ENCODE measurements at places on chromosomes 12 and 14.

- DNase-seq, result peak; percentile 80
These were observed 26.6 kb upstream of the MDM1 start for GRCh38 chr12:68358532-68359485.

GRCh38 chr12:53961025-53961761, 6.5 kb downstream of the HOXC12 start:
- no peak for DNase-seq

GRCh38 chr14:68771631-68772030, 21.2 kb downstream of the ZFP36L1 start:
- DNase-seq, result no peak

DNA sequence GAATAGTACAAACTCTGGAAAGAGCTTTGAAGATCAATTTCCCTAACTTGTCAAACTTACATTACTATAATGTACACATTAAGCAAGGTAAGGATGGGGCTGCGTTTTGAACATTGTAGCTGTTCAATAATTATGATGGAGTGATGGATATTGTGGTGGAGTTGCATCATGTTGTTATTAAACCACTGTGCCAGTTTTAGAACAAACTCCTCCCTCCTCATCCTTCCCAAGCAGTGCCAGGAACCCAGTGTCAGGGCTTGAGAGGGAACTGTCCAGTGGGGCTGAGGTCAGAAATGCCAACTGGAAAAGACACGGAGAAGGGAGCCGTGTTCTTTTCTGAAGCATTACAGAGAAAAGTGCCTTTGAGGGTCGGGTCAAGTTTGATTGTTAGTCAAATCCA, 31.9 kb upstream of the PAPOLA start:
- no peak for DNase-seq

DNA sequence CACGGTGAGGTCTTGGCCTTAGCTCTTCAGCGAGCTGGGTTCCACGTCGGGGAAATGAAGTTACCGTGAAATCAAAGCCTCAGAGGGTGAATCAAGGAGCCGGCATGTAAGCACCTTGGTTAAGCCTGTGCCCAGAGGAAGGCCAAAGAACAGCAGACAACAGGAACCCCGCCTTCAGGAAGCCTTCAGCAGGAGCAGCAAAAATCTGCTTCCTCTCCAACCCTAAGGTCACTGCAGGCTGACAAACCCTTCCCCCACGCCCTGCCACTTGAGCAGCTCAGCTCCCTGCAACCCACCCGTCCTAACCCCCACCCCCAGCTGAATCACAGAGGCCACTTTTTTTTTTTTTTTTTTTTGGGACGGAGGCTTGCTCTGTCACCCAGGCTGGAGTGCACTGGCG, 72.9 kb upstream of the LTA4H start:
- DNase-seq, result peak; percentile 52

DNA sequence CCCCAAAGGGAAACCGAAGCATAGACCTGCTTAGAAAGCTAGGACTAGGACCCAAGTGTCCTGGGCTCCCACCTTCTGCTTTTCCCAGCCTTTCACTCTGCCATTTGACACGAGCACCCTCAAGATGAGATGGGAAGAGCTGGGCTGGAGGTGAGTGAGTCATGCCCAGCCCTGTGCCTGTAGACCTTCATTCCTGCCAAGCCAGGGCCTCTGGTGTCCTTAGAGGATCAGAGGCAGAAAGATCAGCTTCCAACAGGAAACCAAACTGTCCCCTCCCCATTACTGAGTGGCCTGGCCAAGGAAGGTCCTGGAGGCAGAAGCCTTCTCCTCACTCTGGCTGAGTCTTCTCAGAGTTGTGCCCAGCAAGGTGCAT, 3.5 kb downstream of the TMEM63C start:
- no peak for DNase-seq

DNA sequence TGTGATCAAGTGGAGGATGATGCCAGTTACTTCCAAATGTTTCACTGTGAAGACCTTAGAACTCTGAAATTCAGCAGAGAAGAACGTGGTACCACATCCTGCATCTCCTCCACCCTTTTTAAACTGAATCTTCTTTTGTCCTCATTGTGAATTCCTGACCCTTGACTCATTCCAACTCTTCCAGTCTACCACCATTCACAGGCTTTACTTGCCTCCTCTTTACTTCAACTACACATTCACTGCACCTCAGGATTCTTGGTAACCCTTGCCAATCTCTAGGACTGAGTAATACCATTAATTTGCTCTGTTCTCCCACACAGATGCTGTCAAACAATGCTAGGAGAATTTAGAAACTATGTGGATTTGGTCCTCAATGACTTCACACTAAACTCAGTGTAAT, 37.3 kb downstream of the PPP1R12A start:
- DNase-seq, result no peak

DNA sequence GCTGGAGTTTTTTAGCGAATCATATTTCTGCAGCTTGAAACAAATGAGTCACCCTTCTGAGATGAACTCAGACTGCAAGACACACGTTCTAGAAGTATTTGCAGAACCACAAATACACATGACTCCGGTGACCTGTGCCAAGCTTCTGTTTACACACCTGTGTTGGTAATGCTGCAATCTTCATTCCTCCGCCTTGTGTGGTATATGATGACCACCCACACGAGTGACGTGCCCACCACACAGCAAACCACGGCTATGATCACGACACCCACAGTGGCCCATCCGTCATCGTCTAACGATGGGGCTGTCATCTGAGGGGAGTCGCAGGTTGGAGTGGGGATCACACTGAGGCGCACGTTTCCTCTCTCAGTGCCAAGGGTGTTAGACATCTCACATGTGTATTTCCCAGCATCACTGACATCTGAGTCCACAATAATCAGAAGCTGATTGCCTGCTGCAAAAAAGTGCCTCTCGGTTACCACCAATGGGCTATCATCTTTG, 43.0 kb downstream of the LRIG3 start:
- no peak for DNase-seq

DNA sequence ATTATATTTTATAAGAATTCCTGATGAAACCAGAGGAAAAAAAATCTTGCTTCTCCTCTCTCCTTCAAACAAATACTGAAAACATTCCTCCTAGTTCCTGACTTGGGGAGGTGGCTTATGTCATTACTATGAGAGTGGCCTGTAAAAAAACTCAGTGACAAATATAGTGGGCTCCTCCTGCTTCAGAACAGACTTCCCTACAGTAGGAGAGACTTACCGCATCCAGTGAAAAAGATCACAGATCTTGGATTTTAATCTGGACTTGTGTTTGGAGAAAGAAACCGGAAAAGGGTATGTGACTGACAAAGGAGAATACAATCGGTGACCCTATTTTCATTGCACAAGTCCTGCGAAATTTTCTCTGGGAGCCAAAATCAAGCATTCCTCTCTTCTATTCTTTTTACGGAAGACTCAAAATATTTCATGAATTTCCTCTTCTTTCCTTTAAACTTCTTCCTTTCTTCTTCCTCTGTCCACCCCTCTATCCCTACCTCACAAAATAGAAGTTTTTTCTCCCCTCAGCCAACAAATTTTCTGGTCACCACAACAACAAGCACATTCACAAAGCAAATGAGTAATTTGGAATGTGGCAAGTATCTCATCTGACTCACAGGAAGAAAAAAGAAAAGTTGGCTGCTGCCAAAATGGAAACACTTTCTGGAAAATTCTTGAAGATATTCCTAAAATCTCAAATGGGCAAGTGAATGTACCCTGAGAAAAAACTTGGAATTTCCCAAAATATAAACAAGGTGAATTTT, 185.1 kb upstream of the CDKN3 start:
- DNase-seq, result no peak

DNA sequence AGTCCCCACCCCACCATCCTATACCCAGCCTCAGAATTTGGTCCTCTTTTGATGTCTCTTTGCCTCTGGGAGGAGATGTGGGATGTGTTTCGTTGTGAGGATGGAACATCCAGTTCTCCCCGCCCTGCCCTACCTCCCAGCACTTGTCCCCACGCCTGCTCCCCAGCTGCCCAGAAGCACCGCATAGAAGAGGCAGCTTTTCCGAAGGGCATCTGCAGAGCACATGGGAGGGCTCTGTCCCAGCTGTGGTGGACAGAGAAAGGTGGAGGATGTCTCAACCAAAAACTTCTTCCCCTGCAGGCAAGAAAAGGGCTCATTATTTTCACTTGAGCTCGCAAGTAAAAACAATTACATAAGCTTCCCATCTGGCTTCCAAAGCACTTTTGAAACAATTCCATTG, 302.6 kb downstream of the PCNX1 start:
- DNase-seq, result no peak

GRCh38 chr12:45893240-45893639, 97.1 kb downstream of the SCAF11 start:
- no peak for DNase-seq

GRCh38 chr14:49058511-49058910, 527.7 kb downstream of the RPS29 start:
- no peak for DNase-seq

- DNase-seq, result no peak
These were observed 3.7 kb downstream of the DDX24 start for GRCh38 chr14:94077111-94077821.

DNA sequence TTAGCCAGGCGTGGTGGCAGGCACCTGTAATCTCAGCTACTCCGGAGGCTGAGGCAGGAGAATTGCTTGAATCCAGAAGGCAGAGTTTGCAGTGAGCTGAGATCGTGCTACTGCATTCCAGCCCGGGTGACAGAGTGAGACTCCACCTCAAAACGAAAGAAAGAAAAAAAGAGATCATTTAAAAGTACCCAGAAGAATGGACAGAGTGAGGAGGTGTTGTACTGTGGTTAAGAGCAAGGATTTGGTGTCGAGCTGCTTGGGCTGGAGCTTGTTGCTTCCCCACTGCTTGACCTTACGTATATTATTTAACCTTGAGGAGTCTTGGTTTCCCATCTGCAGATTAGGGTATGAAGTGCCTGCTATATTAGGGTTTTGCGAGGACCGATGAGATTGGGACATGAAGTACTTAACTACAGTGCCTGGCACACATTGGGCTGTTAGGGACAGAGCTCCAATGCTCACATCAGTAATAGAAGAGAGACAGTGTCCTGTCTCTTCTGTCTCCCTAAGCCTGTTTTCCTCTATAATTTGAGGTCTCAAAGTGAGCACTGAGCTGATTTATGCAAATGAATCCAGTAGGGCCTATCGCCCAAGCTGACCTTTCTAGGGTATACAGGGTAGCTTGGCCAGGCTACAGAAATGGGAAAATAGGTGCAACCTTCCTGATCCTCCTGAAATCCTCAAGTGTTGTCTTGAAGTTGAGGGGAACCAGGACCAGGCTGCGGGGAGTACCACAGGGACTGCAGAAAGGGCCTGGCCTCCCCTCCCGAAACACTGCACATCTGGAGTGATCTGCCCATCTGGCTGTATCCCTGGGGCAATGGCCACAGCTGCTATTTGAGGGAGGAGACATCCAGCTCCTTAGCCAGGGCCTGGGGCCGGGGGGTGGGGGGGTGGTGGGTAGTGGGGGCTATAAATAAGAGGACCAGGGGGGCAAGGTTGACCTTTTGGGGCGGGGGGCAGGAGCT, 8.6 kb upstream of the HDAC7 start:
- DNase-seq, result no peak

- DNase-seq, result no peak
These were observed 300.5 kb downstream of the PRKD1 start for GRCh38 chr14:29627137-29627536.

GRCh38 chr14:105982664-105983063, 456.3 kb downstream of the TMEM121 start:
- DNase-seq, result no peak

DNA sequence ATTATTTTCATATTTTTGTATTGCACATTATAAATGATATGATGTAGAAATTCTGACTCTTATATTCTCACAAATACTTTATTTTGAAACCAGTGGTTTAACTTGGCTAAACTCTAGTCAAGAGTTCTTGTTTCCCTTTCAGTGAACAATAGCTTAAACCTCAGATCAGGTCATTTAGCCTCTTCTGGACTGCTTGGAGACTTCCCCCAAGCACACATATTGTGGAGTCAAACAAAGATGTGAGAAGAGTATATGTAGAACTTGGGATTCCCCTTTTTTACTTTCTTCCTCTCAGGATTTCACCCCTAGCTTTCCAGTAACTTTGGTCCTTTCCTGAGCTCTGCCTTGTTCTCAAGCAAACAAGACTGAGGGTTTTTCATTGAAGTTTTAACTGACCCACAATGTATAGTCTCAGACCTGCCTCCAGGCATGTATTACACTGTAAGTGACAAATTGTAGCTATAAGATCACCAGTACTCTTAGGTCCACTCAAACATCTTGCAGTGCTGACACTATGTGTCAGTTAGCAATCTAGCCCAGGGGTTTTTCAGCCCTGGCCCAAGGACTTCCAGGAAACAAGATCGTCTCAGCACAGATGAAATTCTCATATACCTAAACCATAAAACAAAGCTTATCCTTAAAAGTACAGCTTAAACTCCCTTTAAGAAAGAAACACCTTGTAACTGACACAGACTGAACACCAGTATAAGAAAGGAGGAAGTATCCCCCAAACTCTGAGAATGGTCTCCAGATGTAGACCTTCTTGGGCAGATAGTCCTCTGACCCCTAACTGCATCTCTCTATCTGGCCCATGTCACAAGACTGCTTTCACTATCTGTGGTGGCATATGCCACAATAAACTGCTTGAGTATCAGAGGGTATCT, 98.6 kb downstream of the SLC6A15 start:
- no peak for DNase-seq

GRCh38 chr12:68246350-68246749, 7.1 kb downstream of the IL22 start:
- DNase-seq, result no peak

DNA sequence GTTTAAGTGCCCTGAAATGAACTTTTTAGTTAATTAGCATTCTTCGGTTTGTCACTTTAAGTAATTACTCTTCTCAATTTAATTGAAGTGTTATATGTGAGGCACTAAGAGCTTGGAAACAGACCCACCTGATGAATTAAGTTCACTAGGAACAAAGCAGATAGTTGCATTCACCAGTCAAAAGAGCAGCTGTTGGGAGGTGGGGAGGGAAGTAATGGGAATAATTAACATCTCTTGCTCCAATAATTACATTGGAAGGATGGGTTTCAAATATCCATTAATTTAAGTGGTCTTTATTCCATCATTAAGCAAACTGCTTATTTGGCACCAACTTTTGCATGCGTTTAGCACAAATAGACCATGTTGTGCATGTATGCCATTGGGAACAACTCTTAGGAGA, 667.2 kb downstream of the GALC start:
- no peak for DNase-seq

DNA sequence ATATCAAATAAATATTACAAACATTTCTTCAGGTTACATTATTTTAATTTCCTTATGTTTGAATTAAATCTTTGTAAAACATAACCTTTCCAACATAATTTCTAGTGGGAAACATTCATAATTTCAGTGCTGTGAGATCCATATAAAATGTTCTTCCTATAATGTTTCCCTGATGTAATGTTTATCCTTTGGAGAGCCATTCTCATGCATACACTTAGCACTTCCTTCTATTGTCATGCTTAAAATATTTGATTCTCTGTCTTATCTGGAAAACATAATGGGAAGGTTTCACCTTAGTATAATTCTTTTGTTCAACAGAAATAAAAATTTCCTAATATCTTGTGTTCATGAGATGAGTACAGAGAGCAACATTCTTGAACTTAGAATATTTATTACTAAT, 472.5 kb downstream of the ADAMTS20 start:
- DNase-seq, result no peak
